ENCODE measurements at places on chromosomes 7 and 10.

DNA sequence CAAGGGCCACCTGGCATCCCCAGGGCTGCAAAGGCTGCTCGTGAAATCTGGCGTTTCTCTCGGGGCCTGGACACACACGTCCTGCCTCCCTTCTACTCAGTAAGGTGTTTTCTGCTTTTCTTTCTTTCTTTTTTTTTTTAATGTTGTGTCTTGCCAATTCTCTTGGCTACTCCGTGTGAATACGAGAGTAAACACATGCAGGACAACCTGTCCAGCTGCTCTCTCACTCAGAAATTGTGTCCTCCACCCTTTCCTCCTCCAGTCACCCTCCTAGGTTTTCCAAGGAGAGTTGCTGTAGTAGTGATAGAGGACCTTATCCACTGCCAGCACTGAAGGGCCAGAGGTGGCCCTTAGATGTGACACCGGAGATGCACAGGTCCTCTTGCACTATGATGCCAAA is 858 bp upstream of the TEX36 start:
- no peak for DNase-seq

GRCh38 chr7:16978358-16979244 is 96.8 kb upstream of the AGR3 start:
- DNase-seq: no peak

- DNase-seq: no peak
Measured at GRCh38 chr10:96272316-96273280, 1.2 kb upstream of the BLNK start.

DNA sequence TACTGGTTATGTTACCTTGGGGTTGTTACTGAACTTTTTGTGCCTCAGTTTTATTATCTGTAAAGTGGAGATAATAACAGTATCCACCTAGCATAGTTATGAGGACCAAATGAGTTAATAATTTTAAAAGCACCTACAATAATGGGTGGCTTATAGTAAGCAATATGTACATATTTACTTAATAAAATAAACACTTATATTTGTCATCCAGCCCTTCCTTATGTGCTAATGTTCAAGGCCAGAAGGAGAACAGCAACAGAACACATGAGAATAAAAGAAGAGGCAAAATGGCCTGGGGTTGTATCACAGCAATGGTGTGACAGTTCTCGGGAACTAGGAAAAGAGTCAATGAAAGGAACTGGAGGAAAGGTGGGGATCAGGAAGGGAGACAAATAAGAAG is 255.4 kb upstream of the LRGUK start:
- no peak for DNase-seq

GRCh38 chr7:22214000-22214399 is 143.0 kb downstream of the RAPGEF5 start:
- no peak for DNase-seq

DNA sequence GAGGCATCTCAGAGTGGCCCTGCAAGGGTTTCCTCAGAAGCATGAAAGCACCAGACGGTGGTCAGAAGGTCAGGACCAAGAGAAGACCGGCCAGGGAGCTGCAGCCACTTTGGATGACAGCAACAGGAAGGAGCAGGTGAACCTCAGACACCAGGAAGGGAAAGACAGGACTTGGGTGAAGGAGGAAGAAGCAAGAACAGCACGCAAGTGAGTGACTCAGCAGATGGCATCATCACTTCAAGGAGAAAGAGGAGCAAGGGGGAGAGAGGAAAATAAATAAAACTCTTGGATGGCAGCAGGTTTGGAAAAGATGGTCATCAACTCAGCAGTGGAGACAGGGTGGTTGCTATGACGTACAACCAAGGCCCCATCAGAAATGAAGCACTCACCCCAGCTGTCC is 31.6 kb downstream of the NCAPG2 start:
- DNase-seq: no peak

DNA sequence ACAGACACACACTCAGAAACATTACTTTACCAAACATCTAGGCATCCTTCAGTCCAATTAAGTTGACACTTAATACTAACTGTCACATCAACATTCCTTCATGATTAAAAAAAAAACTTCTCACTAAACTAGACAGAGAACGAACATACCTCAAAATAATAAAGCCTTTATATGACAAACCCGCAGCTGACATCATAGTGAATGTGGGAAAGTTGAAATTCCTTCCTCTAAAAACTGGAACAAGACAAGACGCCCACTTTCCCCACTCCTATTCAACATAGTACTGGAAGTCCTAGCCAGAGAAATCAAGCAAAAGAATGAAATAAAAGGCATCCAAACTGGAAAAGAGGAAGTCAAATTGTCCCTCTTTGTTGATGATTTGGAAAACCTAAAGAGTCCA is 96.9 kb upstream of the PPP1R9A start:
- no peak for DNase-seq

DNA sequence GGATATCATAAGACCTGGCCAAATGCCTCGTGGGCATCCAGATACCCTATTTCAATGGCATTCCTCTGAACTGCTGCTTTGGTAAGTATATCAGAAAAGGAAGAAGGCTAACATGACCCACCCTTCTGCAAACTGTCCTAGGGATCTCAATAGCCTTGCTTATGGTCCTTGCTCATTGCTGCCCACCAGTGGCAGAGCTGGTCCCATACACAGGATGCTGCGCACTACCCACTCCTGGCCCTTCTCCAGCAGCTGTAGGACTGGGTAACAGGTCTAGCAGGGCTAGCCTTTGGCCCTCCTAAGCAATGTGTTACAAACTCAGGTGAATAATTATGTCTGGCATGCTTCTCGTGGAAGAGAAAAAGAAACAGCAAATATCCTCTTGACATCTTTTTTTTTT is 72.5 kb downstream of the C10orf90 start:
- DNase-seq: no peak

DNA sequence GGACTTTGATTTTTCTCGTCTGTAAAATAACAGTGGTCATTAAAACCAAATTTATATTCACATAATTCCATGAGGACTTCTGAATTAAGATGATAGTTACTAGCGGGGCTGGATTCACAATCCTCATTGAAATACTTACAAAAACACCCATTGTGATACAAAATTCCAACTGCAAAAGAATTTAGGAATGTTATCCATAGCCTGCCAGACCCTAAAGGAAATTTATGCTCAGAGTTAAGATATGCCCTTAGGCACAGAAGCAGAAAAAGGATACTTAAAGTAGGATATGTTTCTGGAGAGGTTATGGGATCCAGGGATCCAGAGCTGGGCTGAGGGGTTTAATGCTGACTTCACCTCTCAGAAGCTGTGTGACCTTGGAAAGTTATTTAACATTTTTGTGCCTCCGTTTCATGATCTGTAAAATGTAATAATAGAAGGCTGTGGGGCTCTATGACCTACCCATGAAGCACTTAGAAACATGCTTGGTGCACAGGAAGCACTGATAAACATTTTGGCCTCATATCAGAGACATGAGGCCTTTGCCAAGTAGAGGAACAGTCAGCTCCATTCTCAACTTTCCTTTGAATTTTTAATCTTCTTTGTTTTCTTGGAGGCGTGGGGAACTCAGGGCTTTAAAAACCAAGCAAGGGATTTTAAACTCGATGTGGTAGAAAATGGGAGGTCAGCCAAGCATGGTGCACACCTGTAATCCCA is 744.7 kb downstream of the KCNMA1 start:
- DNase-seq: no peak

- DNase-seq: no peak
Measured at GRCh38 chr10:90462749-90463470, 394.9 kb downstream of the HTR7 start.

GRCh38 chr7:120272701-120273475 is at the start of gene KCND2:
Gene KCND2 (plus strand): TSS chr7:120273175.
- DNase-seq: no peak

DNA sequence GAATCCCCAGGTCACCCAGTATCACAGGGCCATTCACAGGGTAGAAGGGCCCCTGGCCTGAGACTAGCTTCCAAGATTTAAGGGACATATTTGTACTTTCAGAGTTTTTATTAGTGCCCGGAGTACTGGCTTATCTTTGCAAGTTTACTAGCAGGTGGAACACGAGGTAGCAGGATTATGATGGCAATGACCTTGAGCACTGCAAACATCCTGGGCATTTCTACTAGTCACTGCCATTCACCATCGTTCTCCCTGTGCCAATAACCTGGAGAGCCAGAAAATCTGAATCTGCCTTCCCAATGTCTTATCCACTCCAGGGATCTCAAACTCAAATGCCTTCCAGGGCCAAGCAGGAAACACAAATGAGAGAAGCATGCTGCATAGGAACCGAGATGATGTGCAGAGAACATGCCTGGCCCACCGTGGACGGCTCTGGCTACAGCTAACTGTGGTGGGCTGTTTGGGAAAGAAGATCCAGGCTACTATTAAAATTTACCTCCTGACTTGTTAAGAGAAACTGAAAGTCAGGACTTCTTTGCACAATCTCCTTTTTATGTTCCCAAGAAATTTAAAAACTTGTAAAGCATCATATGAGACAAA is 16.7 kb downstream of the FAM53B start:
- DNase-seq: no peak

DNA sequence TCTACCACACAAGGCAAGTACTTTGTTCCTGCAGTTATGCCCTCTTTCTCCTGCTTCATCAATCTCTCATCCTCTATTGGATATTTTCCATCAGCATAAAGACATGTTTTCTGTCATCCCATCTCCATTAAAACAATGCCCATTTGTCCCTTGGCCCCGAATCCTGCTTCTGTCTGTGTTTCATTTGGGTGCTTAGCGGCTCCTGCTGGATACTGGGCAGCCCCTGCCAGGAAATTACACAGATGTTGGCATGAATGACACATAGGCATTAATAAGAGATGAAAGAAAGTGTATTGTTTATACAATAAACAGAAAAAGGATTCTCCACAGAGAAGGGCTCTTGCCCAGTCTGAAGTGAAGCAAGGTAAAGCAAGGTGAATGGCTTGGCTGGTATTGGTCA is 765.3 kb downstream of the REEP3 start:
- DNase-seq: no peak

- DNase-seq: no peak
Measured at GRCh38 chr7:151776876-151777494, 99.9 kb downstream of the PRKAG2 start.

- no peak for DNase-seq
Measured at GRCh38 chr10:16119445-16119844, 259.1 kb upstream of the MINDY3 start.
